Gastroesophageal sphincter (tissue), 4 donors: ENCODE measurements at places on chromosomes 5 and 9.

DNA sequence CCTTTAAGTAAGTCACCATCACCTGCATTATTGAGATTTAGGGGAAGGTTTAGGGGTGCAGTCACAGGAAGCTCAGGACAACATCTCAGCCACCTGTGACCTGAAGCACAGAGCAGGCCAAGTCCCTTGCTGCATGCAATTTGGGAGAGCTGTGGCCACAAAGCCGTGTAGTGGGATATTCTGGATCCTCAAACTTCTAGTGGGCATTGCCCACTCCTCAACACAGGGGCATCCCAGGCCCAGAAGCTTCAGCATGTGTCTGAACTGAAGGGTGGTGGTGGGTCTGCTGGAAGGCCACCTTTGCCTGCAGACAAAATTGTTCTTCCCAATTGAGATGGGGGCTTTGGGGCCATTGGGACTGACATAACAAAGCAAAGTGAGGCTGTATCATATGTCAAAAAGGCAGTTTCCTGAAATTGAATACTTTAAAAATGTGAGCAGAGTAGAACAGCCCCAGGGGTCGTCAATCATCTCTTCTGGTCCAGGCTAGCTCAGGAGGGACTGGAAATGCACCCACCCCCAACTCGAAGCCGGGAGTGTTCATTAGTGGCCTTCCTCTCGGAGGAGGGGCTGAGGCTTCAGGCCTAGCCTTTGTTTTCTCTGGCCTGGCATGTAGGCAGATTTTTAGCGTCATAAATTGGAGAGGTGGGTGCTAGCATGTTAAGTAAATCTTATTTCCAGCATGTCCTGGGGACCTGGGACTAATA is 2.8 kb upstream of the GADD45G start:
- ATAC-seq, result no peak

DNA sequence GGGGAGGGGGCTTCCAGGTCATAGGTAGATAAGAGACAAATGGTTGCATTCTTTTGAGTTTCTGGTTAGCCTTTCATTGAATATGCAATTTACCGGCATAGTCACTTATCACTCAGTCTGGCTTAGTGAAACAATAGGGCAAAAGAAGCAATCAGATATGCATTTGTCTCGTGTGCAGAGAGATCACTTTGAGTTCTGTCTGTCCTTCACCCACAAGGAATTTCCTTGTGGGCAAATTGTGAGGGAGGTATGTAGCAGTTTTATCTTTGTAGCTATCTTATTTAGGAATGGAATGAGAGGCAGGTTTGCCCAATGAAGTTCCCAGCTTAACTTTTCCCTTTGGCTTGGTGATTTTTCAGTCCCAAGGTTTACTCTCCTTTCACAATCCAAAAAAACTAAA is 116.1 kb downstream of the TUSC1 start:
- no peak for ATAC-seq

DNA sequence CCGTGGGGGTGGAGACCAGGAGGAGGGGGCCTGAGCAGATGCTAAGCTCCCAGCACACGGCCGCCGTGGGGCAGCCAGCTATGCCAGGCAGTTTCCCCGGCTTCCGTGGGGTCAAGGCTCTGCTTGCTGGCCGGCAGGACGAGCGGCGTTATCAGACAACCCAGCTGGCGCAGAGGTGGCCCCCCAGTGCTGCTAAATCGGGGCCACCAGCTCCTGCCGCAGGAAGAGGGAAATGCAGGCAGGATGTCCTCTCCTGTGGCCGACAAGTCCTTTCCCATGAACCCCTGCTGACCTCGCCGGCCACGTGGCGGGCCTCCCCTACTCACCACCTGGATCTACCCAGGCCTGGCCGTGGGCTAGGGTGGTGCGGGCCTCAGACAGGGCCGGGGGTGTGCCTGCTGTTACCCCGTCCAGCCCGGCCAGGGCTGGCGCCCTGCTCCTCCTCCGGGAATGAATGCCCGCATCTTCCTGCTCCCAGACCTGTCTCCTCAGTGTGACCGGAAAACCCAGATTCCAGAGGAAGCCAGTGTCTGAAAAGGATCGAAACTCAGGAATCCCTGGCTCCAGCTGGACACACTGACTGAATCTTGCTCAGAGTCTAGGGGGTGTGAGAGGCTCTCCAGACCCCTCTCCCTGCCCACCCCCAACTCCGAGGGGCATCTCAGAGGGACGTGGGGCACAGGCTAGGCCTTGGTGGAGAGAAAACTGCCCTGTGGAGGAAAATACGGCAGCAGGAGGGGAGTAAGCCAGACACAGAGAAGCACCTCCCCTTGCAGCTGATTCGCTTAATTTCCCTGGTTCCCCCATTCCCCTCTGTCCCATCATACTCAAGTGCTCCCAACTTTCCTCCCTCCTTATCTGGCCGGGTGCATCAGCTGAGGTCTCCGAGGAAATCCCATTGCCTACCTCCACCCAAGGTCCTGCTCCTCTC is 3.9 kb downstream of the FLT4 start:
- peak; percentile 23 for ATAC-seq

DNA sequence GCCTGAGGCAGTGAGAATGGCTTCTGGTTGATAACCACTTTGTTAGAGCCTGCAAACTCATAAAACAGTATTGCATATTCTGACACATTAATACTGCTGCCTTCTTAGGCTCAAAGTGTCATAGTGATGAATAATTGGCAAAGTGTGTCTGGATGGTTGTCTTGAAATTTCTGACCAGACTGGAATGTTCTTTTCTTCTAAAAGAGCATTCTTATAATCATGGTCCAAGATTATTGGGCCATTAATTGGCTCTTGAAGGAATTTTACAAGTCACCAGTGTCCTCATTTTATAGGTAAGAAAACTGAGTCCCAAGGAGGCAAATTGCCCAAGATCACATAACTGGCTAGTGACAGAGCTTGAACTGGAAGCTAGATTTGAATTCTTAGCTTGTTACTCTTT is 111.7 kb downstream of the PCSK1 start:
- ATAC-seq, result no peak

DNA sequence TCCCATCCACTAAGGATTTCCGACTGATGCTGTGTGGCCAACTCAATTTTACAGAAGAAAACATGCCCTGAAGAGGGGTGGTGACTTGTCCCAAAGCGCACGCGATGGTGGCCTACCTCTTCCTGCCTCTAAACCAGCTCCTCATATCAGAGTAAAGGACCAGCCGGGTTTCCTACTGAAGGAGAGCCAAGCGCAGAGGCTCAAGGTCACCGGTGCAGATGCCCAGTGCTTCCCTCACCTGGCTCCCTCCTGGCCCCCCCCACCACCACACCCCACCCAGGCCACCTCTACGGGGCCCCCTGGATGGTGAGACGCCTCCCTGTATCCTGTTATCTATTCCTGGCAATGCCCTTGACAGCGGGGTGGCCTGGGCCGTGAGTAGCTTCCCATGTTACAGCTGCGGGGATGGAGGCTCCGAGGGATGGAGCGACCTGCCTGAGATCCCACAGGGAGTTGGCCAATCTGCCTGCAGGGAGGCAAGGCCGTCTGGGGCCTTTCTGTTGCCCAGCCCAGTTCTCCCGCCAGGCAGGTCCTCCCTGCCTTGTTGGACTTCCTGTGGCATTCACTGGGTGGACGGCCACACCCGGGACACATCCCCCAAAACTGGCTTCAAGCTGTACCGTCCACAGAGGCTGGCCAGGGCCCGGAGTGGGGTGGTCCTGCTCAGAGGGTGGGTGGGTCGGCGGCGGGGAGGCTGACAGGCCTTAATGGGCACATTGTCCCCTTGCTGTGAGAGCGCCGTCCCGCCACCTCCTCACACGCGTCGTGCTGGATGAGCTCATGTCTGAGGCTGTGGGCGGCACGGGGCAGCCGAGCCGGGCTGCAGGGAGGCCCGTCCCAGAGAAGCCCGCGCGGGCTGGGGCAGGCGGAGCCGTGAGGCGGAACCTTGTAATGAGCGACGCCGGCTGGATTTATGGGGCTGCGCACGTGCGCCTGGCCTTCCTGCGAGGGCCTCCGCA is 72.5 kb downstream of the MACROH2A1 start:
- no peak for ATAC-seq

GRCh38 chr5:84673785-84674184 is 289.1 kb upstream of the EDIL3 start:
- ATAC-seq, result no peak

- ATAC-seq, result no peak
These were observed 16.3 kb downstream of the FAM78A start for GRCh38 chr9:131259916-131260597.

- peak; percentile 59 for ATAC-seq
These were observed 2.2 kb upstream of the CDX1 start for GRCh38 chr5:150164211-150164980.

- ATAC-seq, result no peak
These were observed 565 bp downstream of the HTR1A start for GRCh38 chr5:63961598-63962161.

- peak; percentile 34 for ATAC-seq
These were observed 55.4 kb downstream of the ARHGAP26 start for GRCh38 chr5:142825378-142826089.

DNA sequence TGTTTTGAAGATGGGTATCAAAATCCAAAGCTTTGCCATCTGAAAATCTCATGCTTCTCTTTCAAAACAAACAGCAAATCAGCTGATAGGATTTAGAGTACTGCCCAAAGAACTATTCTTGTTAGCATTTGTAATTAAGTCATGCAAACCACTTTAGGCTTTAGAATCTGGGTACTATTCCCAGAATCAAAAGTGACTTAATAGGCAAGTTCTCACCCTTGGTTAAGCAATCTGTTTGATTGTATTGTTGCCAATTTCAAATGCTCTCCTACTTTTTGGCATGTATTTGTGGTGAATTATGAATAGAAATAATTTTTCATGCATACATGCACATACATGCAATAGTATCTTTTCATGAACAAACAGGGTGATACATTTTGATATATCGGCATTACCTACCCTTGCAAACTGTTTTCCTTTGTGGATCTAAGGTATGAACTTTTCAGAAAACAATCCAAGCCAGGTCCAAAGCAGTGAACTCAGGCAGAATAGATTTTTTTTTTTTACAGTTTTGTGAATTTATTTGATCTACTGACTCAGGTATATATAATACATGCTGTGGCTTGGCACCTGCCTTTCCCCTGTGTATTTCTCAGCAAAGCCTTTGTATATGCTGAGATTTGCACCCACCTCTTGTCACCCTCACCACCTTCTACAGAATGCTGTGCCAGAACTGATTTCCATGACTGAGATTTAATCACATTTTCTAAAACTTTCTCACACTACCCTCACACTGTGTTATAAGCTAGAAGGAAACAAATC is 9.0 kb downstream of the IL33 start:
- peak; percentile 29 for ATAC-seq

GRCh38 chr9:8486095-8486494 is 686.5 kb upstream of the DMAC1 start:
- ATAC-seq, result no peak

DNA sequence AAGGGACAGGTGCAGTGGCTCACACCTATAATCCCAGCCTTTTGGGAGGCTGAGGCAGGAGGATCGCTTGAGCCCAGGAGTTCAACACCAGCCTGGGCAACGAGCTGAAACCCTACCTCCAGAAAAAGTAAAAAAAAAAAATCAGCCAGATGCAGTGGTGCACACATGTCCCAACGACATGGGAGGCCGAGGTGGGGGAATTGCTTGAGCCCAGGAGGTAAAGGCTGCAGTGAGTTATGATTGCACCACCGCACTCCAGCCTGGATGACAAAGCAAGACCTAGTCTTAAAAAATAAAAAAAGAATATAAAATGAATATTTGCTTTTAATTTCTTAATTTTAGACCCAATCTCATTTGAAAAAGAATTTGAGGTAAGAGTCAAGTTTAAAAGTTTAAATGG is 143.5 kb downstream of the LPAR1 start:
- ATAC-seq, result peak; percentile 46

DNA sequence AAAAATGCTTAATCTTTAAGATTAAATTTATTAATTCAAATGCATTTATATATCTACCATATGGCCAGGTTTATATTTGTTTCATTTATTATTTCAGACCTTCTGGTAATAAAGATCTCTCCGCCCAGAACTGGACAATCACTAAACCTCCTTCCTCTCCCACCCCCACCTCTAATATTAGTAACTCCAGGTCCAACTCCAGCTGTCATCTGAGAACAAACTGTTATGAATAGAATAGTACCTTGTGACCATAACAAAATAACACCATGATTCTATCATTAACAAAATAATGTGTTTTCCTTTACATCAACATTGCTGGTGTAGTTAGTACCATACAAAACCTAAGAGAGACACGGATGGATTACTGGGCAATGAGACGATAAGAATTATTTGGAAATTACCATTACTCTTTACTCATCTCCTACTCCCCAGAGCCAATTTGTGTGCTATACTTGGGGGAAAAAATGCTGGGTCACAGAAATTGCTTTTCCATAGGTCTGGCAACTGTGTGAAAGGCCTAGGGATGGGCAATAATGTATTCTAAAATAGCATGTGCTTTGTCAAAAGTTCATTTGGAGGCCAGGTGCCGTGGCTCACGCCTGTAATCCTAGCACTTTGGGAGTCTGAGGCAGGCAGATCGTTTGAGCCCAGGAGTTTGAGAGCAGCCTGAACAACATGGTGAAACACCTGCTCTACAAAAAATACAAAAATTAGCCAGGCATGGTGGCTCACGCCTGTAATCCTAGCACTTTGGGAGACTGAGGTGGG is 186.1 kb downstream of the ENC1 start:
- no peak for ATAC-seq

DNA sequence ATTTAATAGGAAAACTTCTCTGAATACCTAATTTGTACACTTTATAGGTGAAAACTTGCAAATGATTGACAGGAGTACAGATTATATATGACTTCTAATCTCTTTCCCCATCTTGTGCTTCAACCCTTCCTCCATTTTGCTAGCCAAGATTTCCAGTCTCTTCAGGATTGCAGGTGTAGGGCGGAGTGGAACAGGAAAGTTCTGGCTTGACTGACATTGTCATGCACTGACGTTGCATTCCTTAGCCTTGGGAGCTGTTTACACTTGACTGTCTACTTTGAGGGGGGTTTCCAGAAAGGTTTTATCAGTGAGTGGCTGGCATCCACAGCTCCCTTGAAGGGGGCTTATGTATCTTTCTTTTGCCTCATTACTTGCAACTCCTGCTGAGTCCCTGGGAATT is 34.1 kb upstream of the GRIA1 start:
- ATAC-seq, result no peak
